Stimulated activated naive B cell treated with anti-CD40 and anti-IgM and Interleukin-4, amounts not matched to agents 10 μg/mL and 1 μg/mL and 100 μg/mL, for 72 hours (primary cell): ENCODE measurements at places on chromosomes 2 and 18.

- DNase-seq: peak; percentile 21
Measured at GRCh38 chr2:95231723-95232122, 24.4 kb downstream of the ZNF892 start.

GRCh38 chr2:204664708-204665121, 119.4 kb downstream of the PARD3B start:
- DNase-seq: no peak

- DNase-seq: no peak
Measured at GRCh38 chr2:235433860-235434259, 60.0 kb upstream of the AGAP1 start.

DNA sequence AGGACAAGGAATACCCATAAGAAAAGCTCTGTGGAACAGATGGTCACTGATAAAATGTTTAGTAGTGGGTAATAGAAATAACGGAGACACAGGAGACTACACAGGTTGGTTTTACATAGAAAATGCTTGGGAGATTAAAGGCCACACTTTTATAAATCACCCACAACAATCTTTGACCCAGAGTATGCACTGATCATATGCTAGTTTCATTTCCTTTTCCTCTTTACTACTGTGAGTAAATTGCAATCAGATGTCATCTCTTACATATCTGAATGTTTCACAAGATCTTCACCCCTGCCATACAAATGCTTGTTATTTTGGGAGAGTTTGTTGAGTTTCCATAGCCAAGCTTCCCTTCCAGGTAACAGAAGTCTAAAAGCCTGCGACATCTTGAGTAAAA, 978.4 kb upstream of the KLHL29 start:
- DNase-seq: no peak

GRCh38 chr2:206408323-206409320, 34.7 kb upstream of the ADAM23 start:
- DNase-seq: no peak

DNA sequence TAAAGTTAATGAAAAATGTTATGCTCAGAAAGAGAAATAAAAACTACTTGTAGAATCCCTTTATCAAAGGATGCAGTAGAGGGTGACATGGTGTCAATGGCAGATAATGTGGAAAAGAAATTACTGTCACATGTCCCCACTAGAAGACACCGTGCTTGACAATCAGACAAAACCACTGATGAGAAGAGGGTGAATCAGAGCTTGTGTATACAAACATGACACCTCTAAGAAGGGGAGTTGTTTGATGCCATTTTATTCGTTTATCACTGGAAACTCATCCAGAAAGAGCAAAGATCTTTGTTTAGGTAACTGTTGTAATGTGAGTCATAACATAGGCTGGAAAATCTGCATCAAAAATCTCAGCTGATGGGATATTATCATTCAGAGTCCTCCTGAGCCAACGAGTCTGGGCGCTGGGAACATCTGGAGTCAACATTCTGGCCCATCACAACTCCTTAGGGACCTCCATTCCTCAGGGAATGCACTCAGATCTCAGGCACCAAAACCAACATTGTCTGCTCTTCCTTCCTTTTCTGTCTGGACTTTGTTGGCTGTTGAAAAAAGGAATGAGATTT, 49.5 kb upstream of the RAB12 start:
- DNase-seq: no peak

GRCh38 chr2:134401081-134401497, 147.2 kb downstream of the MGAT5 start:
- DNase-seq: no peak

GRCh38 chr2:39306626-39307025, 62.9 kb upstream of the CDKL4 start:
- no peak for DNase-seq

DNA sequence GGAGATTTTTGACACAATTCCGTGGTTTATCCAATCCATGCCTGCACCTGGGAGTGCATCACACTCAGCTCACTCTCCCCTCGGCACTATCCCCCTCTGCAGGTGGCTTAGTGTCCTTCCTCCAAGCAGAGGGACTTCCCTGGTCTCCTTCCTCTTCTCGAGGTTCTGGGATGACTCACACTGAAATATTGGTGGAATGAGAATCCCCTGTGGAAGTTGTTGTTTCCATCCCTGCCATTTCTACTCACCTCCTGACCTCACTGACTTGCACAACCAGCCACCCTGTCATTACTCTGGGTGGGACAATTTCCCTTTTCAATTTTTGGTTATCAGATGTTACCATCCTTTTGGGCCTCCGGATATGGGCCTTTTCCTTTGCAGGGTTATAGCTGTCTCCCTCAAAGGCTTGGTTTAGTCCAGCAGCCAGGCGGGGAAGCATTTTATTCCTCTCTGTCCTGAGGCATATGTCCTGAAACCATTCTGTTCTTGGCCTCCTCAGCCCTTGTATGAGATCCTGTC, 59.9 kb downstream of the PTPRM start:
- no peak for DNase-seq

- no peak for DNase-seq
Measured at GRCh38 chr2:223180463-223180862, 128.5 kb downstream of the KCNE4 start.

DNA sequence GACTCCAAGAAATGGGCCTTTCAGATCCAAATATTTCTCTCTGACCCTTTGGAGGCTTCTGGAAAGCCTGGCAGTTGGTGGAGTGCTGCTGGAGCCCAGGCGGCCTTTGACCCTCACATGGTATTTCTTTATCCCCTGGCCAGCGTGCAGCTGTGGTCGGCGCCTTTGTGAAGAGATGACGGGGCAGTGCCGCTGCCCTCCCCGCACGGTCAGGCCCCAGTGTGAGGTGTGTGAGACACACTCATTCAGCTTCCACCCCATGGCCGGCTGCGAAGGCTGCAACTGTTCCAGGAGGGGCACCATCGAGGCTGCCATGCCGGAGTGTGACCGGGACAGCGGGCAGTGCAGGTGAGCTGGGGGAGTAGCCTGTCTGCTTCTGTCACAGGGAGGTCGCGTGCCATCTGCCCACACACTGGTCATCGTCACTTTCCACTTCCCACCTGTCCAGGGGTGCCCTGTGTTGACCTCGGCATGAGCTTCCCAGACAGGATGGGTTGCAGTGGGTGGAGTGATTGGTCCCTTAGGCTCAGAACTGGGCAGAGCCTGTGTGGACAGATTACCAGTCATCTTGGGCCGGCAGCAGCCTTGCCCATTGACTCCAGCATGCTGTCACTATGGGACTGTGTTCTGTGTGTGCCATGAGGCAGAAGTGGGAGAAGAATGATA, 158.2 kb downstream of the LAMA3 start:
- no peak for DNase-seq

GRCh38 chr2:9652898-9653479, 22.2 kb upstream of the YWHAQ start:
- no peak for DNase-seq

DNA sequence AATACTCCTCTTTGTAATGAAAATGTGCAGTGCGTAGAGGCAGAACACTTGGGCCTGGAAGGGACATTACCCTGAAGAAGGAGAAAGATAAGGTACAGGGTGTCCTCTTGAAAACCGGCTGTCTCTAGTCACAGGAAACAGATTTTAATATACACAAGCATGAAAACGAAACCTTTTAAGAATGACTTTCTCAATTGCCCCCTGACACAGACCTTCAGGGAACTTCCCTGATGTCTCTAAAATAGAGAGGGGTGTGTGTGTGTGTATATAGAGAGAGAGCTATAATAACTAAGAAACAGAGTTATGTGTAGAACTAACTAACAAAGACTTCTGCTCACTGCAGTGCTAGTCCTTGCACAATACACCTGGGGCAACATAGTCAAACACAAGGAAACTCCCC, 780.0 kb downstream of the CNTNAP5 start:
- DNase-seq: no peak

DNA sequence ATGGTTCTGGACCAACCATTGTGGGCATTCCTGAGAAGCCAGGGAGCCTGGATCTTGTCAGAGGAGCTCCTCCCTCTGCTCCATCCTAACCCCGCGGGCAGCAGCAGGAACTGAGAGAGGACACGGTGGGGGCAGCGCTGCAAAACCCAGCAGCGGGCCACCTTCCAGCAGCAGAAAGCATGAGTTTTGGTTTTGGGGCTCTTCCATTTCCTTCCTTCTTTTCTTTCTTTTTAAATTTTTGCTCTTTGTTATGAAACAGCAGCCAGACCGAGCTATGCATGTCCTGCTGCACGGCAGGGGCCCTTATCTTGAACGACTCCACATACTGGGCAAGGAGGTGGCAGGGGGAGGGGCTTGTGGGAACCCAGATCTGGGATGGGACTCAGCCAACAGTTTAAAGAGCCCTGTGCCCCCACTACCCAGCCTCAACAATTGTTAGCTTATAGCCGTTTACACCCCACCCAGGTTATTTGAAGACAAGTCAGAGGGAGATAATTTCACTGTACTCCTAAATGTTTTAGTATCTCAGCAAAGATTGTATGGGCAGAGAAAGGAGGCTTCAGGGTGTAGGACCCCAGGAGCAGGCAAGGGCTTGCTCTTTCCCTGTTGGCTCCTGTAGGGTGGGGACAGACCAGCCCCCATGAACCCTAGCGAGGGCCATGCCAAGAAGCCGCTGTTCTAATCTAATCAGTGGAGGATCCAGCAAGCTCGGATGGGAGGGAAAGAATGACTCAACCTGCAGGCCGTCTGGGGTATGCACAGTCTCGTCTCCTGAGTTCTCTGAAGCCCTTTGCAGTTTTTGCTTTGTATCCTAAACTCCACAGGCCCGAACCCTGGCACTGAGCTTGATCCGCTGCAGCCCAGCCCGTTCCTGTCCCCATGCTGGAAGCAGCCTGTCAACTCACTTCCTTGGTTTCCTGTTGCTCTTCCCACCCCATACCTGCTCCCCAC, 75.3 kb downstream of the LRRFIP1 start:
- no peak for DNase-seq

DNA sequence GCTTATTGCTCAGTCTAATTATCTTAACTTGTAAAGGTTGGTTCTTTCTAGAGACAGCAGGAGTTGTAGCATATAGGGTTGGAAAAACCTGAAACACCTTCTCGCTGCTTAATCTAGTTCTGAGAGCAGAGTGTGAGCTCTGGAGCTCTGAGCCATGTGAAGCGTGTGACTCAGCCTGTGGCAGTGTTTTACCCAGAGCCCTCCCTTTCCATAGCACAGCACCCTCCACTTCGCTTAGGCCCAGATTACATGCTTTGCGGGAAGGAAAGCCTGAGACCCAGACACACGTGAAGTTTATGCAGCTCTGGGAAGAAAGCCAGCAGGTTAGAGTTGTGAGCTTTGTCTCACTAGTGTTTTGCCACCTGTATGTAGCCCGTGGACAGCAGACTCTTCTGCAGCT, 74.5 kb downstream of the INPP4A start:
- DNase-seq: no peak

- no peak for DNase-seq
Measured at GRCh38 chr2:134405611-134406081, 151.8 kb downstream of the MGAT5 start.

DNA sequence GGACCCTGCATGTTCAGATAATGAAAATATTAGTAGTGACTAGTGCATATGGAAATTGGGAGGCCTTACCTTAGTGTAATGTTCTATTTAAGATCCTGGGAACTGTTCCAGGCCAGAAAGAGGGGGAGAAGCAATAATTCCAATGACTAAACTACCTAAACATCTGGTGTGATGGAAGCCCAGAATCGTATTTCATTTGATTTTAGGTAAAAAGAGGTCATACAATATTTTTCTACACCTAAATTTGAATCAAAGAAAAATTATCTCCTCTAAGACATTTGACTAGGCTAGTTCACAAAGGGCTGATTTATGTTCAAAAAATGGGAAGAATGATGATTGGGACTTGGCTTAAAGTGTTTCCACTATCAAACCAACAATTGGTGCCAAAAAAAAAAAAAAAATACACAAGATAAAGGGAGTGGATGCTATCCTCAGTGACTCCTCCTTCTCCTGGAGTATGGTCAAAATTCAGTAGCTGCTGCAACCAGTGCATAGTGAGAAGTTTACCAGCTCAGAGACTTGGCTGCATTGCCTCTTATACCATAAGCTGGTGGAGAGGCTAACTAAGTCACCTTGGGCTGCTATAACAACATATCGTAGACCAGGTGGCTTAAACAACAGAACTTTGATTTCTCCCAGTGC, 1038.3 kb upstream of the ACVR2A start:
- DNase-seq: no peak

- DNase-seq: no peak
Measured at GRCh38 chr18:48767090-48767690, 183.6 kb downstream of the SMAD7 start.

DNA sequence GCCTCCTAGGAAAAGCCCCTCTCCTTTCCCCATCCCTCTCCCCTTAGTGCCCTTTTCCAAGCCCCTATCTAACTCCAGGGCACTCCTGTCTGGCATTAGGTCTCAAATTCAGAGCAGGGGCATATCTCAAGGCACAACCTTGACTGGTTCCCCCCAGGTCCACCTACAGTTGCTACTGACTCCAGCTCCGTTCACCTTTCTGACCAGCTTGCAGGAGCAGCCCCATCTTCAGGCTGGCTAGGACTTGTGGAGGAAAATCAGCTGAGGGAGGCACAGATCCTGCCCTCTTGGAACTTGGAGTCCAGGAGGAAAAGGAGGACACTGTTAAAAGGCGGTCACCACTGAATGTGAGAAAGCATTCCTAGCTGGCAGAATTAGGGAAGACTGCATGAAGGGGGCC, 152.4 kb downstream of the ZFP36L2 start:
- no peak for DNase-seq

DNA sequence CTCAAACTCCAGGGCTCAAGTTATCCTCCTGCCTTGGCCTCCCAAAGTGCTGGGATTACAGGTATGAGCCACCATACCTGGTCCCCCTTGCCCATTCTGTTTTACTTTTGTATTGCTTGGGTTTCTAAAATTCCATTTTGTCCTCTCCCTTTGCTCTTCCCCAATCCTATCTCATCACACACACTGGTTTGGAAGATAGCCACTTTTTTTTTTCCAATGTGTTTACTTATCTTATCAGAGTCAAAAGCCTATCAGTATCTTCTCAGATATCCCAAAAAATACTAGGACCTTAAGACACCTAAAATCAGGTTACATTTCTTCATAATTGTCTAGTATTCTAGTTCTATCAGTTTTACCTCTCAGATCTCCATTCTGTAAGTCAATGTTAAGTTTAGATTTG, 56.1 kb downstream of the MSH2 start:
- DNase-seq: no peak
